Peyer's patch (tissue), 4 donors: ENCODE measurements at places on chromosomes 13 and 19. TPM values are rescaled to one million over a fixed set of nuclear protein-coding genes. Genes with fewer than 3 reads are reported as not detected.

The CCDC61 gene
- 12.7 TPM for total RNA-seq

The LYPD3 gene
- not detected for total RNA-seq

- H3K4me3 ChIP-seq, result no peak overlapping the region
- no peaks in the 10 kb centered on the region for H3K36me3 ChIP-seq
- peak overlapping the region; percentile 67 for H3K27ac ChIP-seq
- peaks cover 45% of the 10 kb centered on the region for H3K4me1 ChIP-seq
- no peaks in the 10 kb centered on the region for H3K27me3 ChIP-seq
These were observed 77.9 kb downstream of the GNG7 start for GRCh38 chr19:2624537-2625091.

The CEACAM8 gene
- total RNA-seq, result not detected

The RFPL4AL1 gene
- total RNA-seq, result not detected

DNA sequence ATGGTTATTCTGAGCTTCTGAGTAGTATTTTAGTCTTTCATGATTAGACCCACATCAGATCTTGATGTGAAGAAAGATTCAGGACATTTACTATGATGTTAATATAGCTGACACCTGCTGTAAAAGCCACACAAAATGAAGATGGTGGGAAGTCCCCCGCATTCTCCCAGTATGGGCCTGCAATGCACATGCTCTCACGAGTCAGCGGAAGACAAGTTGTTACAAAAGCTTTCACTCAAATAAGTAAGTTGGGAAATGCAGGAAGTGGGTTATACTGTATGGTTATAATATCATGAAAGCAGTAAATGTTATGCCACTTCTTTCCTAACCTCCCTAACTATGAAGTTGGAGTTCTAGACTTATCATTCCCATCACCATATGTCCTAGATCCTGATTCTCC lies 171.9 kb downstream of the KLF5 start:
- H3K36me3 ChIP-seq, result no peaks in the 10 kb centered on the region
- H3K27me3 ChIP-seq, result no peaks in the 10 kb centered on the region
- no peak overlapping the region for H3K27ac ChIP-seq

DNA sequence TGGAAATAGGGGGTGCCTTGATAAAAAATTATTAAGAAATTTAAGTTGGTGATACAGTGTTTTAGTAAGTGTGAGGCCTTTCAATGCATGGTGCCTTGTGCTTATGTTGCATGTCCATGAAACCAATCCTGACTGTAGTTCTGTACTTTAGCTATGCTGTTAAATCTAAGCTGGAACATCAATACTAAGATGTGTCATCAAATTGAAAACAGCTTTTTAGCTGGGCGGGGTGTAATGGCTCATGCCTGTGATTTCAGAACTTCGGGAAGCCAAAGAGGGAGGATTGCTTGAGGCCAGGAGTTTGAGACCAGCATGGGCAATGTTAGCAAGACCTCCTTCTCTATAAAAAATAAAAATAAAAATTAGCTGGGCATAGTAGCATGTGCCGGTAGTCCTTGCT lies 930.3 kb upstream of the PCDH9 start:
- no peaks in the 10 kb centered on the region for H3K4me1 ChIP-seq
- H3K27ac ChIP-seq, result no peak overlapping the region
- H3K36me3 ChIP-seq, result no peaks in the 10 kb centered on the region
- H3K4me3 ChIP-seq, result no peak overlapping the region
- no peak for DNase-seq
- no peaks in the 10 kb centered on the region for H3K27me3 ChIP-seq

The TPTE2 gene
- not detected for total RNA-seq

DNA sequence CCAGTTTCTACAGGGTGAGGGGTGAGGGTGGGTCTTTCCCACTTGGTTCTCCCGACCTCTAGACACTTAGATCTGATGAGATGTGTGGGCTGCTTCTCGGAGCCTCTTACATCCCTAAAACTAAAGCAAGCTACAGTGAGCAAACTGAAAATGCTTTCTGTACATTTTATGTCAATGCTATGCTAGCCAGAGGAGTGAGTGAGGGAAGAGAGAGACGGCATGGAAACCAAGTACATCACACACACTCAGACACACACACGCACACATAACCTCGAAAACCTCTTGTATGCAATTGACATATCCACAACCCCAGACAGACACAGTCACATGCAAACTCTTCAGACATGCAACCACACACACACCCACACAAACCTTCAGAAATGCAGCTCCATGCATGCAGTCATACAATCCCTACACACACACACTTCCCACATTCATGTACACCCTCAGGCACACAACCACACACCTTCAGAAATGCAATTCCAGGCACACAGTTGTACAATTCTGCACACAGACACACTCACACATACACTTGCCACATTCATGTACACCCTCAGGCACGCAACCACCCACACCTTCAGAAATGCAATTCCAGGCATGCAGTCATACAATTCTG lies 1.4 kb downstream of the SLC1A6 start:
- H3K27me3 ChIP-seq, result peaks cover 5% of the 10 kb centered on the region
- H3K36me3 ChIP-seq, result no peaks in the 10 kb centered on the region
- H3K4me3 ChIP-seq, result no peak overlapping the region
- H3K27ac ChIP-seq, result no peak overlapping the region
- H3K4me1 ChIP-seq, result no peaks in the 10 kb centered on the region

The PTH2 gene
- total RNA-seq, result not detected

DNA sequence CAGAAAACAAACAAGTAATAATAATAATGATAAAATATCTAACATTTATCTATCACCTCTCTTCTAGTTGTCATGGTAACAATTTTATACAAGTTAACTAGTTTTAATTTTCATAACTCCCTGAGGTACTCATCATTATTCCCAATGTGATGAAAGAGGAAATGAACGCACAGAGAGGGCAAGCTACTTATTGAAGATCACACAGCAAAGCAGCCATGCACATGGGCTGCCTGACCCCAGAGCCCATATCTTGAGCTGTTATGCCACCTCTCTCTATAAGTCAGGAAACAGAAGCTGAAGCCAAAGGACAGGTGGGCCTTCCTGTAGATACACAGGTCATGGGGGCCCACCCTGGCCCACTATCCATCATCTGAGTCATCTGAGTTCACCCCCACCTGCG lies 4.9 kb upstream of the KLK4 start:
- no peaks in the 10 kb centered on the region for H3K4me1 ChIP-seq
- no peak overlapping the region for H3K27ac ChIP-seq
- H3K27me3 ChIP-seq, result peaks cover 4% of the 10 kb centered on the region
- DNase-seq, result no peak
- H3K4me3 ChIP-seq, result no peak overlapping the region

GRCh38 chr19:18771328-18772242 lies 19.5 kb downstream of the COMP start:
- no peak overlapping the region for H3K4me3 ChIP-seq
- no peaks in the 10 kb centered on the region for H3K27me3 ChIP-seq
- no peaks in the 10 kb centered on the region for H3K4me1 ChIP-seq
- no peaks in the 10 kb centered on the region for H3K36me3 ChIP-seq
- DNase-seq, result no peak

DNA sequence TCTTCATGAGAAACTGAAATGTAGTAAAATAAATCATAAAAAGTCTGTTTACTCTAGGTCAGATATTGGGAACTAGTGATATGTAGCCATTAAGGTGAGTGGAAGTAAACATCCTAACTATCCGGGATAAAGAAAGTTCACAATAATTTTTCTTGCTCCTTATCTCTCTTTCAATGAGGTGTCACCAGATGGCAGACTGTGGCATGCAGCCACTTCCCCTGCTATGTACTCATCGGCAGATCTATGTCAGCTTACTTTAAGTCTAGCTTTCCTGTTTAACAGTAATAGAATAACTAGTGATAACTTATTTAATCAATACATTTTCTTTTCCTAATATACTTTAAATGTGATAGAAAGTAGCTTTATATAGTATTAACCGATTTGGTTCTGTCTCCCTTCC lies 181.9 kb downstream of the NDFIP2 start:
- H3K4me1 ChIP-seq, result no peaks in the 10 kb centered on the region
- H3K27ac ChIP-seq, result no peak overlapping the region
- no peaks in the 10 kb centered on the region for H3K27me3 ChIP-seq
- DNase-seq, result no peak

DNA sequence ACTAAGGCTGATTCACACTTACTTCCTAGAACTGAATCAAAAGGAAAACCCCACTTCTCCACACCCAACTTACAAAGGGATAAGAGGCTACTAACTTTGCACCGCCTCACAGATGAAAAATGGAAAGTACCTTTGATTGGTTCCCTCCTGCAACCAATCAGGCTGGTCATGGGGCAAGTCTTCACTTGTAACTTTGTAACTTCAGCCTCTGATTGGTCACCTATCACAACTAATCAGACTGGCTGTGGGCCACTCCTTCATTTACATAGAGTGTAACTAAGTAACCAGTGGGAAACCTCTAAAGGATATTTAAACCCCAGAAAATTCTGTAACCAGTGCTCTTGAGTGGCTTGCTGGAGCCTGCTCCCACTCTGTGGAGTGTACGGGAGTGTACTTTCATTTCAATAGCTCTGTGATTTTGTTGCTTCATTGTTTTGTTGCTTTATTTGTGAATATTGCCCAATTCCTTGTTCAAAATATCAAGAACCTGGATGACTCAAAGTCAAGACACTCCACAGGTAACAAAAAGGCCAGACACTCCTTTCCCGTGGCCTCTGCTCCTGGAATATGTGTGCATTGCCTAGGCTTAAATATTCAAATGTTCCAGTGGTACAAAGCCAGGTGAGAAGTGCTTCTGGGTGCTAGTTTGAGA lies 50.5 kb downstream of the RFC3 start:
- H3K27ac ChIP-seq, result no peak overlapping the region
- no peaks in the 10 kb centered on the region for H3K4me1 ChIP-seq
- no peaks in the 10 kb centered on the region for H3K27me3 ChIP-seq
- no peak overlapping the region for H3K4me3 ChIP-seq

DNA sequence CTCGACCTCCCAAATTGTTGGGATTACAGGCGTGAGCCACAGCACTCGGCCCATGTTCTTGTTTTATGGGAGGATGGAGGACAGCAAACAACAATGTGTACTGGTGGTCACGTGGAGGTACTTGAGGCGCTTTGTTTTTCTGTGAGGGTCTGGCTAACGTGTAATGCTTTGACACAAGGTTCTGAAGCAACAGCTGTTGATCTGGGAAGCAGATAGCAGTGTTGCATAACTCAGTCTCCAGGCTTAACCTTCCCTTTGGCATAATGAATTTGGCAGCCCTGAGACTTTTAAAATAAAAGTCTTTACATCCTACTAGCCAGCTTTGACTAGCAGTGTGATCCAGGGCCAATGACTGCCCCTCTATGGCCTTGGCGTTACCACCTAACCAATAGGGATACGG lies 6.9 kb upstream of the ZNF580 start:
- peaks cover 6% of the 10 kb centered on the region for H3K36me3 ChIP-seq
- no peaks in the 10 kb centered on the region for H3K27me3 ChIP-seq
- peak overlapping the region; percentile 56 for H3K27ac ChIP-seq
- no peak overlapping the region for H3K4me3 ChIP-seq
- H3K4me1 ChIP-seq, result peaks cover 6% of the 10 kb centered on the region
